ENCODE measurements at places on chromosomes 3 and 15.

DNA sequence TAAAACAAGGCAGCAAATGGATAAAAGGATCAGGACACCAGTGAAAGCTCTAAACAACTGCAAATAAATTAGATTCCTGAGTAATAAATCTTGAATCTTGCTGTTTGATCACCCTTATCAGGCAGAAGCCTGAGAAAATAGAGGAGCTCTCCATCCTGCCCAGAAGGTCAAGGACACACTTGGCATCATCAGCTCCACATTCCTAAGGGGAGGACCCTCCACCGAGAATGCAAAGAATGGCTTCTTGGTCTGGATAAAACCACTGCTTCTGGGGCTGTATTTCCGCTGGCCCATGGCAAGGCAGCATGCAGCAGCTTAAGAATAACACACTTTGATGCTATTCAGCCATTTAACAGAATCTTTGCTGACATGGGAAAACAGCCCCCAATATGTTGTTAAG lies 108.9 kb upstream of the TSC22D2 start:
- DNase-seq, result no peak

- no peak for DNase-seq
These were observed 19.2 kb upstream of the SYNM start for GRCh38 chr15:99085413-99086326.

DNA sequence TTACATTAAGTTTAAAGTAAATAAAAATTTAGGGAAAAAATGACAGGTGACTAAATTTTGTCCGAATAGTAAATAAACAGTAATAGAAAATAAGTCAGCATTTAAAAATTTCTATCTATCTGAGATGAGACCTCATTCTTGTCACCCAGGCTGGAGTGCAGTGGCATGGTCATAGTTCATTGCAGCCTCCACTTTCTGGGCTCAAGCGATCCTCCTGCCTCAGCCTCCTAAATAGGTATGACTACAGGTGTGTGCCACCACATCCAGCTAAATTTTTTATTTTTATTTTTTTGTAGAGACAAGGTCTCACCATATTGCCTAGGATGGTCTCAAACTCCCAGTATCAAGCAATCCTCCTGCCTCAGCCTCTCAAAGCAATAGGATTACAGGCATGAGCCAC lies 7.8 kb downstream of the KPNA4 start:
- DNase-seq, result no peak

GRCh38 chr15:82566690-82567089 lies 26.4 kb upstream of the RPS17 start:
- DNase-seq, result no peak

- DNase-seq, result no peak
These were observed 57.9 kb upstream of the ABHD2 start for GRCh38 chr15:89030311-89030710.

DNA sequence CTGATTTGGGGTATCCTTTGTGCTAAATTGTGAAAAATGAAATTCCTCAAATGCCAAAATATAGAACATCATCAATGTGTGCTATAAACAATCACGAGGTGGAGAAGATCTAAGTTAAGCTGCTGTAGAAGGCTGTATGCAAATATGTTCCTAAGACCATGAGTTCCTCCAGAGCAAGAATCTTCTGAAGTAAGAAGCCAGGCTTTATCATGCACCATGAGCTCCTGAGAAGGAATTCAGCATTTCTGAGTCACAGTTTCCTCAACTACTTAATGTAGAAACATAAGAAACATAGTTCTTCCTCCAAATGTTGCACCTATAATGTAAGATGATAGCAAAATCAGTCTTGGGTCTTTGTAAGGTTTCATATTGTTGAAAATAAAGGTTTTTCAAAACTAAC lies 241.7 kb upstream of the MDFIC2 start:
- DNase-seq, result no peak

DNA sequence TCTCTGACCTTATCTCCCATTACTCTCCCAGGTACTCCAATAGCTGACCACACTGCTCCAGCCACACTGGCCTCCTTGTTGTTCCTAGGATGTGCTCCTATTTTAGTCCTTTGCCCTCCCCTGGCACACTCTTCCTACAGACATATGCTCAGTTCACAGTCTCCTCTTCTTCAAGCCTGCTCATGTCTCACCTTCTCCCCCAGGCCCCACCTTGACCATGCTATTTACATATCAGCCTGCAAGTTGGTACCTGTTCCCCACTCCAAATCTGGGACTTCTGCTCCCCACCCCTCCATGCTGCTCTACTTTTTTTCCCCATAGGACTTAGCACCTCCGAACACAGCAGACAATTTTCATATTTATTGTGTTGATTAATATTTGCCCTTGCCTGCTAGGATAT lies 84.9 kb upstream of the BCL6 start:
- DNase-seq, result no peak

- DNase-seq, result no peak
These were observed 112.4 kb downstream of the B3GALNT1 start for GRCh38 chr3:160992712-160993111.

- no peak for DNase-seq
These were observed 136.2 kb downstream of the SMAD6 start for GRCh38 chr15:66838202-66838601.

- DNase-seq, result no peak
These were observed 84.4 kb downstream of the RFTN1 start for GRCh38 chr3:16429086-16429485.

- peak; percentile 13 for DNase-seq
These were observed 37.6 kb downstream of the NCEH1 start for GRCh38 chr3:172673210-172673679.

DNA sequence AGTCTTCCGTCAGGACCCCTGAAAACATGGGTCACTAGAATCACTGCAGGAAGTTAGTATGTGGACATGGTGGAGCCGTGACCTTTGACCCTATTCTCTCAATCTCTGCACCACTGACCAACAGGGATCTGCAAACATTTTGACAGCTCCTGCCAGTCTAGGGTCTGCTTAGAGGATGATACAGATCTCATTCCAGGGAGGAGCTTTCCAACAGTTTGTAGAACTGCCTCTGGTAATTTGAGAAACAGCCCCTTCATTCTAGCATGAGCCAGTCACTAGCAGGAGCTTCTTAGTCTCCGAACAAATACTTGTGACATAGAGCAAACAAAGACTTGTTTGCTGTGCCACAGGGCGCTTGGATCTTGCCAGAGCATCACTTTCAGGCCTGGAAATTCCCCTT lies 270.3 kb upstream of the CFAP20DC start:
- no peak for DNase-seq

- DNase-seq, result no peak
These were observed 738.4 kb upstream of the ALCAM start for GRCh38 chr3:104628185-104628789.

DNA sequence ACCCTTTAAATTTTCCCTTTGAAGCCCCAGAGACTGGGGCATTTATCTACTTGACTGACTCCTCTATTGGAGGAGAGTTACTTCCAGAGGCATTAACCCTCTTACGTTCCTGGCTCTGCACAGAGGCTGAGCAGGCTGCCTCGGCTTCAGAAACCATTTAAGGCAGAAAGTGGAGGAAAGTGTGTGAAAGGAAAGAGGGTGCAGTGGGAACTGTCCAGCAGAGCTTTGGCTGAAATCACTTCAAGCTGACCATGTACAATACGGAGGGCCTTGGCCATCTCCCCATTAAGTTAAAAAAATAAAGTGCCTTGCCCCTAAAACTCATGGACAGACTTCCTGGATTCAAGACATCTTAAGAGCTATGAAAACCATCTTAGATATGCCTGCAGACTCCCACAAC lies 238.7 kb downstream of the SV2B start:
- DNase-seq, result no peak

DNA sequence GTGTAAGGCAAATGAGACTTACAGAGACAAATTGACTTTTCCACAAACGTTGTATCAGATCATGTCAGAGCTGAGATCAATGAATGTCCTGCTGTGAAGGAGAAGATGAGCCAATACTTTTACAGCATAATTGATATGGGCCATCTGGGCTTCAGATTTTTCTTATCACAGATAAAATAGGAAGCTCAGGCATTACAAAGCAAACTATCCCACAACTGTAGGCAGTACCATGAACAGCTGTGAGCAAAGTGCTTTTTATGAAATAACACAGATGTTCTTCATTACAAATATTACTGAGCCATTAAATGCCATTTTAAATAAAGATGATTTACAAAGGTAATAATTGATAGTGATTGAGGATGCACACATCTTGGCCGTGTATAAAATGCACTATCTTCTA lies 852.3 kb downstream of the OTOL1 start:
- no peak for DNase-seq

- DNase-seq, result no peak
These were observed 3.3 kb upstream of the DCP1A start for GRCh38 chr3:53350652-53351051.

- DNase-seq, result no peak
These were observed 16.8 kb upstream of the CRBN start for GRCh38 chr3:3196148-3196861.

DNA sequence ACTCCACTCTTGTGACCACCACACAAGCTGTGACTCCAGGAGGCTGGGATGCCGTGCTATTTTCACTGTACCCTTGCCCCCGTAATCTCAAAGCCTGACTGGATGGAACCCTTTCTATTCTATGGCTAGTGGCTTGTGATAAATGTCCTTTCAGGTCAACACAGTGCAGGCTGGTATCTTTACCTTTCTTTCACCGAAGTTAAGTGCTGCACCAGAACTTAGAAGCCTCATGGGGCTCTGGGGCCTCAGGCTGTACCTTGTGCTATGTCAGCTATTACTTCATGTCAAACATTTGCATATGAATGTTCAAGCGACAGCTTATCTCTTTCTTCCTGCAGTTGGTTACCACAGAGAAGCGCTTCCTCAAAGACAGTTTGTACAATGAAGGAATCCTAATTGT lies 66.8 kb downstream of the RPL39L start:
- DNase-seq, result no peak

GRCh38 chr15:80536716-80537115 lies 132.5 kb downstream of the ARNT2 start:
- no peak for DNase-seq

- no peak for DNase-seq
These were observed 44.6 kb downstream of the LDHAL6B start for GRCh38 chr15:59251001-59251845.

- no peak for DNase-seq
These were observed 53.5 kb downstream of the MSL2 start for GRCh38 chr3:136142592-136142991.

DNA sequence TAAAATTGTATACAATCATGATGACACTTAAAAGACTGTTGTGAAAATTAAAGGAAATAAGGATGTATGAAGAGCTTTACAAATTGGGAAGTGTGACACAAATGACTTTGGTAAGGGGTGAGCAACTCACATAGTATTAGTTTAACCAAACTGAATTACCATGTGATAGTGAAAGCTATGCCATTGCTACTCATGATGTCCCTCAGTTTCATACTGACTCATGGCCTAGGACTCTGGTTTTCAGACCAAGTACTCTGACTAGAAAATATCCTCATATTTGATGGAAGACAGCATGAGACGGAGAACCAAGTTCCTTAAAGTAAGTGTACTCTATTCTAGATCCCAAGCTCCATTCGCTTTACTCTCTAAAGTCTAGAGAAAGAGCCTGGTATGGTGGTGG lies 203.2 kb upstream of the ICE2 start:
- DNase-seq, result no peak

DNA sequence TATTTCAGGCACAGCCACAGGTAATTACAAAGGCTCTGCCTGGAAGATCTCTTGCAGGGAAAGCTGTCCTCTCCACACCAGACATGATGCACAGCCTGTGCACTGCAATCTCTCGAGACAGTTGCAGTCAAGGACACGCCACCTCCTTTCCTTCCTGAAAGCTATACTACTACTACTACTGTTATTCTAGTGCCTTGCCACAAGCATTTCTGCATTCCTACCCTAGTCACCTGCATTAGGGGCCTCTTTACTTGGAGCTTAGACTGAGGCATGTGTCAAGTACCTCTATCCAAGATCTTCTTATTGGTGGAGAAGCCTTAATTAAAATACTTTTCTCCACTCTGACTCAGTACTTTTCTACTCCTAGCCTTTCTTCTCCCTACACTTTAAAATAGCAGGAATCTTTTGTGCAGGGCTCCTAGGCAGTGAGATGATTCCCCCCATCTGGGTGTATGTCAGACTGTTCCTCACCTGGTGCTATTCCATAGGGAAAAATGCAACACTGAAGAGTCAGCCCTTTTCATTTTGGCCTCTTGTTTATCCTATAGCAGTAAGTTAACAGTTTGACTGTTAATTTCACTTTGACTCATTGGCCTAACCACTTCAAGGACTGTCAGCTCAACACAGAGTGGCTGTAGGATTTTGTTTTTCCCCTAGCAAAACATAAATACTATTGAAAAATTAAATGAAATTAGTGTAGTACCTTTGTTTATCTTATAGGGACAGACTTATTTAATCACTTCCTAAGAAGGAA lies 78.9 kb downstream of the ESYT3 start:
- DNase-seq, result no peak

DNA sequence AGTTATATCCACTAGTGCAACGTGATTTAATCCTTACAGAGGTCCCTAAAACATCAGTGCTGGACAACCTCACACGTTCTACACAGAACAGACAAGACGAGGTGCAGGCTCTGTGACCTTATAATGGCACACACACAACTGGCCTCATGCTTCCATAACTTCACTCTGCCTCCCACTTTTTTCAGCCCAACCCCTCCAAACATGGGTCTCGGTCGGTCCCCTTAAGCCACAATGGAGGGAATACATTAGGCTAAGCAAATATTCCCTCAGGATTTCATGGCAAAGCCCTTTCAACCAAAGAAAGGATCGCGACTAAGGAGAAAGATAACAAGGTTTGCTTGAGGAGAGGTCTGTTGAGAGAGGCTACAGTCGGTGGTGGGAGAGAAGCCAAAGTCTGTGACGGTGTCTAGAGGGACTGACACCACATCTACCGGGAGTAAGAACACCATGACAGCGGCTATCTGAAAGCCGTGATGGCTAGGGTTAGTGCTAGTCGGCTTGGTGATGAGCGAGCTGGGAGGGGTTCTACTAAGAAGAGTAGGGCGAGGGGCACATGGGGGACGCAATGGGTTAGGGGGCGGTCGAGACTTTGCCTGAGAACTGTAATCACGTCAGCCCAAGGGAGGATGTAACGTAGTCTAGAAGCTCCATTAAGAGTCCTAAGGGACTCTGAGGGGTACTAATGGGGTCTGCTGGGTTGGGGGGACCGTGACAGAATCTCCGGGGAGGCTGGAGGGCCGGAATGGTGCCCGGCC lies 1.0 kb downstream of the MYO9A start:
- peak; percentile 4 for DNase-seq

- DNase-seq, result no peak
These were observed 5.2 kb downstream of the WNT5A start for GRCh38 chr3:55481744-55482495.

GRCh38 chr3:51798411-51798963 lies 19.4 kb upstream of the IQCF6 start:
- DNase-seq, result no peak

DNA sequence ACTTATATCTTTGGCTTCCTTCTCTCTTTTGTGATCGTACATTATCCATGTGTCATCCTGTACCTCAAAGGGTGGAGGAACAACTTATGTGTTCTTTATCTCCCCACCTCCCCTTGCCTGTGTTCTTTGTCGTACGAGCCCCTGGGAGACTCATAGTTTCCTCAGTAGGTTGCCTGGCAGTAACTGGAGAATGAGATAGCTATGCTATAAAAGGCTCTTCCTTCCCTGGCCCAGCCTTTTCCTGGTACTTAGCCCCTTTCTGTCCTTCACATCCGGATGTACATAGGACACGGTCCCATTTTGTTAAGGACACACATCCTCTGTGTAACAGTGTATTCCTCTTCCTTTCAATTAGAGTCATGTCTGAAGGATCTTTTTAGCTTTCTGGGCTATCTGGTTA lies 32.1 kb downstream of the PLCL2 start:
- no peak for DNase-seq

Measured in stimulated activated CD8-positive, alpha-beta memory T cell treated with anti-CD3 and anti-CD28 coated beads, Interleukin-15, amount 100 ng/mL, for 1 hour (primary cell).